ENCODE measurements at places on chromosomes 13 and 19. TPM values are rescaled to one million over a fixed set of nuclear protein-coding genes. Genes with fewer than 3 reads are reported as not detected.

DNA sequence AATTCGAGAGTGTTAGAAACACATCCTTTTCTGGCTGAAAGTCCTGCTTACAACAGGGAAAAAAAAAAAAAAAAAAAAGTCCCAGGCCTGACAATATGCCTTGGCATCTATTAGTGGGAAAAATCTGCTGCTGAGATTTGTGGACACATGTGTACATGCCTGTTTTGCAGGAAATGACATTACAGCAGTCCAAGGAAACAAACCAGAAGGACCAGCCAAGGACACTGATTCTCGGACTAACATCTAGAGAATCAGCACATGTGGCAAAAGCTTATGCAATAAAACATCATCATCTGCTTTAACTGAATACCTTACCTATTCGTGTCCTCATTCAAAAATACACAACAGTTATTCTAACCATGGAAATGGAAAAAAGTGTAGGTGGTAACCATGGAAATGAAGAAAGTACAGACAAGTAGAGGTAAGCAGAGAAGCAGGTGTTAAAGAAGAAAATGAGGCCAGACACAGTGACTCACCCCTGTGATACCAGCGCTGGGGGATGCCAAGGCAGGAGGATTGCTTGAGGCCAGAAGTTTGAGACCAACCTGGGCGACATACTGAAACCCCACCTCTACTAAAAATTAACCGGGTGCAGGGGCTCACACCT, 9.4 kb upstream of the DPY19L3 start:
- DNase-seq: no peak

GRCh38 chr13:64793592-64793991, 2436.5 kb downstream of the PCDH9 start:
- DNase-seq: no peak

The VN1R2 gene
- not detected for polyA plus RNA-seq

- no peak for DNase-seq
These were observed 8.0 kb downstream of the MYO1F start for GRCh38 chr19:8569066-8569771.

- no peak for DNase-seq
These were observed 40.7 kb downstream of the PSG11 start for GRCh38 chr19:42985588-42985987.

DNA sequence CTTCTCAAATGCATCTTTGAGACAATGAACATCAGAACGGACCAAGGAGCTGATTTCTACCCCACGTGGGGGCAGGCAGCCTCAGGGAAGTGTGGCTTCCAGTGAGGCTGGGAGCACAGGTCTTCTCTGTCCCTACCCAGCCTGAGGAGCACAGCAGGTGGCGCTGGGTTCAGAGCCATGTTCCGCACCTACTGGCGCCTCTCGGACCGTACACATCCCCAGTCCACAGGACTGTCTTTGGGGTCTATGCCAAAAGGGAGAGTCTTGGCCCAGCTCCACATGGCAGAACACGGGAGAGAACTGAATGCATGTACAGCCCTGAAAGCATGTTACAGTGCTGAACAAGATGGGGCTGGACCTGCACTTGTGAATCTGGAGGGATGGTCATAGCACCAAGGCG, 22.6 kb downstream of the SUGP1 start:
- no peak for DNase-seq

DNA sequence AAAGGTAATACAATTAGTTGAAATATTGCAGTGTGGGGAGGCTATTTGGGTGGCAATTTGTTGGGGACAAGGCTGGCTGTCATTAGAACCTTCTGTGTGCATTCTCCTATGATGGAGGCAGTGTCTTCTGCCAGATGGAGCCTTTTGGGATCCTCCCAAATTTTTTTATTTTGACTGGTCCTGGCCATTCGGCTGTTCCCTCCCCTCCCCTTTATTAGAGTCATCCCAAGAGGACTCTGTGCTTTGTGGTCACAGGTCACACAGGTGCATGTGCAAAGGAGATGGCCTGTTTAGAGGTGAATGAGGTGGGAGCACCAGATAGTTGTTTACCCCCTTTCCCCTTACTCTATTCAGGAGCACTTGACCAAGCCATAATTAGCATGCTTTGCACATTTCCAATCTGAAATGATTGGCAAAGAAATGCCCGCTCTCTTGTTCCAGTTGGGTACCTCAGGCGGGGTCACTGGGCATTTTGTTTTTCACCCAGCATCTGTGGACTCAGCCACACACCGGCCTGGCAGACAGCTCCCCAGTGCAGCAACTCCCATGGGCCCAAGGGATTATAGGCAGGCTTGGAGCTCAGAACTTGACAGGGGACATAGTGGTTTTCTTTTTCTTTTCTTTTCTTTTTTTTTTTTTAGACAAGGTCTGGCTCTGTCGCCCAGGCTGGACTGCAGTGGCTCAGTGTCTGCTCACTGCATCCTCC, 19.8 kb downstream of the GATAD2A start:
- no peak for DNase-seq

DNA sequence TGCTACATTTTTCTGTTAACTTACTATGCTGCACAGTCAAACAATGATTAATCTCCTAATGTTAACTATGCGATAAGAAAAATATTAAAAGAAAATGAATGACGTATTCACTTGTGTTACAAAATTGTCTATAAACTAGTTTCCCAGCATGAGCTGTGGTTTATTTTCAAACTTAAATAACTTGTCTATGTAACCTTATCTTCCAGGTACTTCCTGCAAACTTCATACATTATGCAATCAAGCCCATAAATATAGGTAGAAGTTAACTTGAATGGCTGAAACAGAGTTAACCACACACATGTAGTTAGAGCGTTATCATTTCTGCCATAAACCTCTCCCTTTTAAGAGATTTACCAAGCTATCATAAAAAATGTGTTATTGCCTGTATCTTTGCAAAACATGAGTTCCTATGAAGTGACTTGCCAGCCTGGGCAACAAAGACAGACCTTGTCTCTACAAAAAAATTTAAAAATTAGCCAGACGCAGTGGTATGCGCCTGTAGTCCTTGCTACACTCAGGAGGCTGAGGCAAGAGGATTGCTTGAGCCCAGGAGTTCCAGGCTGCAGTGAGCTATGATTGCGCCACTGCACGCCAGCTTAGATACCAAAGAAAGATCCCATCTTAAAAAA, 17.7 kb upstream of the KLF5 start:
- no peak for DNase-seq

Measured in right lung (tissue), 10 donors.